CD8-positive, alpha-beta T cell (primary cell): ENCODE measurements at places on chromosomes 6 and 20. TPM values are rescaled to one million over a fixed set of nuclear protein-coding genes. Genes with fewer than 3 reads are reported as not detected.
A peak's percentile ranks its signal among the peaks of the same experiment; 100 is the strongest.

- DNase-seq, result no peak
These were observed 17.2 kb downstream of the TMEM200A start for GRCh38 chr6:130382872-130383490.

DNA sequence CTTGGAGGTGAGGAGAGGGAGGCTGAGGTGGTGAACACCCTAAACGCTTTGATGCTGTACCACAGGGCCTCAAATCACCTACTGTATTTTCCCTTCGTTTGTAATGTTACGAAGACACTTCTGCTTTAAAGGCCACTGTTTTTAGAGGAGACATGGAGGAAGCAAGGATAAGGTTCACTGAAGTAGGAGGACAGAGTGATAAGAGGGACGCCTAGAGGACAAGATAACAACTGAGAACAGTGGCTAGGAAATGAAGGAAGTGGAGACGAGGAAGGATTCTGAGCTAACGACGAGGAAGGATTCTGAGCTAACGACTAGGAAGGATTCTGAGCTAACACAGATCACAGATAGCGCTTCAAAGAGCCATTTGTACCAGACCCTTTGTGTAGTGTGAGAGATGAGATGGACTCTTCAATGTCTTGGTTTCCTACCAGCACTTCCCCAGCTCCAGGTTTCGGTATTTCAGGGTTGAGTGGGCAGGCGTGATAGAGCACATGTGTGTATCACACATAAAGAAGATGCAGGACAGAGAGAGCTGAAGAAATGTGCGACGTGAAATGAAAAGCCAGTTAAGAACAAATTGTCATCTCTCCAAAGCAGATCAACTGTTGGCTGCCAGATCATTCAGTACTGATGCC lies 7.5 kb downstream of the SF3B5 start:
- no peak for DNase-seq

GRCh38 chr6:14455876-14456648 lies 338.5 kb downstream of the CD83 start:
- DNase-seq, result no peak

GRCh38 chr6:166420351-166420750 lies 37.6 kb upstream of the MPC1 start:
- no peak for DNase-seq

DNA sequence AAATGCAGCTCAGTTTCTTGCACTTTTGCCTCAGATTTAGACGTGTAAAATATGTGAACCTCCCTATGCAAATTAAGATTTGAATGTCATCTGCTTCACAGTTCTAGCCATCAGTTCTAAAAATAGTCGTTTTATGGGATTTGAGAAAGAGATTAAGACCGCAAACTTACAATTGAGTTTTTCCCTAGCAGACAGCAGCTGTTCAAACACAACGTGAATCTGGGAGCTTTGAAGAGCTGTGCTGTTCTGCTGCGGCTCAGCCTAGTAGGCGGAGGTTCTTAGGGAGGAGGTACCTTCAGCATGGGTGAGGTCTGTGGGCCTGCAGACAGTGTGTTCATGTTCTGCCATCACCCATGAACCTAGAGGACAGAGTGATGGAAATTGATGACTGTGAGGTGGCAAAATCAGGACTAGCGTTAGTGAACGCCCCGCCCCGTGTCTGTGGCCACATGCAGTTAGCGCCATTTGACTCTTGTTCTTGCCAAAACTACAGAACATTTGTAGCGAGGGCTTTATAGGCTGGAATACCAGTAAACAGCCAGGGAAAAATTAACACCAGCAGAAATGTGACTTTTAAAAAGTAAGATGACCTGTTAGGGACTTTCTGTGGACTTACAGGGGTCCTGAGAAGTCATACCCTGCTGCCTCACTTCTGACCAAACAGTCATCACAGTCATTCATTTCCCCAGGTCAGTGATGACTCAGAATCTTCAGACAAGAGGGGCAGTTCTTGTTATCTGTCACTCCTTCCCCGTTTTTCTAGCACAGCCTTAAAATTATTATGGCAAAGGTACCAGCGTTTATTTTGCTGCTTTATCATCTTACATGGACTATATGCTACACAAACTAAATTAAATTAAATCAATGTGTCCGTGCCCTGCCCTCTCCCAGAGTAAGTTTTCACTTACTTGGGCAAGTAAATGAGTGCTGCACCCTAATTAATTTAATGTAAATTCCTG lies 84.3 kb upstream of the TMEM181 start:
- DNase-seq, result no peak

- no peak for DNase-seq
These were observed 229.1 kb downstream of the SIM1 start for GRCh38 chr6:100235631-100236030.

GRCh38 chr20:32352121-32352720 lies 5.9 kb upstream of the ASXL1 start:
- DNase-seq, result no peak

- DNase-seq, result no peak
These were observed 187.7 kb downstream of the UST start for GRCh38 chr6:148934539-148934938.

DNA sequence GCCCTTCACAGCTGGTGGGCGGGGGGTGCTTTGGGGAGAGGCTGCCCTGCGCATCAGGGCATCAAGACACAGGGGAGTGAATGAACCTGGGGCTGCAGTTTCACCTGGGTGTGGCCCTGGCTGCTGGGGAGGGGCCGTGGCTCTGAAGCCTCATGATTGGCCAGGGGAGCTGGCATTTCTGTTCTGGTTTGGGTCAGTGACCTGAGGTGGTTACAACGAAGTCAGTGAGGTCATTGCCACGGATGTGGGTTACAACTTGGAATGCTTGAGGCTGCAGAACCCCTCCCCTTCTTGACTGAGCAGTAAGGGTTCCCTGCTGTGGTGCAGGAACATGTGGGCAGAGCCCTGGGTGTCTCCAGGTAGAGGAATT lies 3.0 kb downstream of the TCEA2 start:
- peak; percentile 62 for DNase-seq

- DNase-seq, result no peak
These were observed 16.0 kb downstream of the DYNLT1 start for GRCh38 chr6:158628542-158628941.

GRCh38 chr6:170130771-170131241 lies 160.1 kb downstream of the DLL1 start:
- DNase-seq, result no peak

DNA sequence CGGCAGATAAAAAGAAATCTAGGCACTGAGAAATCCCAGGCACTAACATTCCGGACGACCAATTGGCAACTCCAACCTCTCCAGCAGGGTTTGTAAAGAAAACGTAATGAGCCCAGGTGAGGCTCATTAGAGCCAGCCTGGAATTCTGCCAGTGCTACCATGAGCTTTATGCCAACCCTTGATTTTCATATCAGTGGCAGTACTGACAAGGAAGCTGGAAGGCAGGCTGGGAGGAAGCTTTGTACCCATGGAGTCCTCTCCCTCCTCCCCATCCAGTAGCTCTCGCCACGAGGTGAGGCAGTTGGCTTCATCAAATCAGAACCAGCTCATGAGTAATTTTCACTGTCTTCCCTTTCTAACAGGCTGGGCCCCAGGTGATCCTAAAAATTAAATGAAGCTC lies 250.2 kb downstream of the ZNF217 start:
- no peak for DNase-seq

- no peak for DNase-seq
These were observed 31.2 kb upstream of the RALGAPA2 start for GRCh38 chr20:20743511-20744169.

GRCh38 chr20:7189231-7189630 lies 421.7 kb downstream of the BMP2 start:
- no peak for DNase-seq

DNA sequence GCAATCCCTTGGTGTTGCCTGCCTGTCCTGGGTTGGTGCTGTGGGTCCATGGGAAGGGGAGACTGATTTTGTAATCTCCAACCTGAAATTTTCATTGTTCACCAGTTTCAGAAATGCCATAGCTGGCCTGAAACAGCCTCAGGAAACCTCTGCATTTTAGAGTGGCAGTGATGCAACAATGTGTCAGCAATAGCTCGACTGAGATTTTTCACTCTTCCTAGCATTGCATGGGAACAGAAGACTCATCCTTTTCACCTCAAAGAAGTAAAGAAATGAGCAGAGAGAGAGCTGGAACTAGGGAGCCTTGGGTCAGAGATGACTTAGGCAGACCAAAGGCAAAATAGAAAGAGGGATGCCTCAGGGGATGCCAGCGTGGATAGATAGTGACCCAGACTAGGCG lies 23.7 kb upstream of the TMEM14A start:
- no peak for DNase-seq

DNA sequence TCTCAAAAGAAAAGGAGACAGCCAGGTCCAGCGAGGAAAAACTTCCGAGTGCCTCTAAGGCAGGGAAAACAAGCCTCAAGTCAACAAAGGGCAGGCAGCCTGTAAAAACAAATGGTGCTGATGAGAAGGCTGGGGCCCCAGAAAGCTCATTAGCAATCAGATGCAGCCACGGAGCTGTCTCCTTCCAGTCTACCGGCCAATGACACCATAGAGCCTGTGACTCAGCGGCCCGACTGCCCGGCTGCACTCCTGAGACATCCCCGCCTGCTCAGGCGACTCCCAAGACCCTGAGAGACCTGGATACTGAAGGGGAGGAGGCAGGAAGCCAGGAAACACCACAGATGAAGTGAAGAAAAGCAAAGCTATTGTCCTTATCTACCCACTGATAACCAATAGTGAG lies 120.1 kb upstream of the HDDC2 start:
- no peak for DNase-seq

Gene ZC3H12D
- total RNA-seq, result 45.9 TPM

Gene OR2B6
- total RNA-seq, result not detected

Gene OPRL1
- 0.69 TPM for total RNA-seq

Gene IL17A
- total RNA-seq, result not detected

Gene GABRR2
- total RNA-seq, result 0.64 TPM

Gene PTGIS
- total RNA-seq, result not detected
